IPS-NIHi11 (cell line): ENCODE measurements at places on chromosomes 5 and 9.

DNA sequence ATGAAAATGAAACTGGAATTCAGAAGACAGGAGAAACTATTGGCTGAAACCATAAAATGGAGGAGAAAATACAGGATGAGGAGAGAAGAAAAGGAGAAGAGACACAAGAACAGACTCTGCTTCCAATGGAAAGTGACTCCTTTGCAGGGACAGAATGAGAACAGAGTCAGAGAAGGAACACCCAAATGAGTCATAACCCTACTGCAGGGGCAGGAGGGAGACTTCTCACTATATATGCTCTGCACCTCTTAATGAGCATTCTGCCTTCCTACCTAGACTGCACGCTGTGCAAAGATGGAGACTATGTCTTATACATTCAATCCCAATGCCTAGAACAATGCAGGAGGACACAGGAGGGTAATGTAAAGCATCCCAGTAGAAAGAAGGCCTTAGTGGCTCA lies 2.1 kb downstream of the SAXO1 start:
- no peak for DNase-seq

- DNase-seq: no peak
Measured at GRCh38 chr9:19746223-19746622, 42.6 kb downstream of the SLC24A2 start.

GRCh38 chr9:134632329-134632728 lies 9.3 kb upstream of the COL5A1 start:
- DNase-seq: no peak

- DNase-seq: no peak
Measured at GRCh38 chr9:102497709-102498108, 497.4 kb upstream of the CYLC2 start.

- peak; percentile 33 for DNase-seq
Measured at GRCh38 chr9:20634895-20635294, 12.6 kb upstream of the MLLT3 start.

DNA sequence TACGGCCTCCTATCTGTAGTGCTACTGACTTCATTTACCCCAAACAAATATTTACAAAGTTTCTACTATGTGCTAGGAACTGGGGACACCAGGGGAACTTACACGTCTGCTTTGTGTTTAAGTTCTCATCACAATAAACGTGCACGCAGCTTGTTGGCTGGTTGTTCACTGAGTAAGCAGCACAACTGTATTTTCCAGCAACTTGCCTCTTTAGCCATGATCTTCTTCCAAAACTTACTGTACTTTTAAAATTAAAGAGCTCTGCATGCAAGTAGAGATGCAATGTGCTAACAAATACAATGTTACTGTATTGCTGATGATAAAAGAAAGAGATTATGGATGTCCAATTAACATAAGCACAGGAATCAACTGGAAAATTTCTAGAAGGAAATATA lies 62.8 kb downstream of the RAPGEF1 start:
- DNase-seq: no peak

- DNase-seq: peak; percentile 60
Measured at GRCh38 chr5:154756868-154757813, 2.0 kb downstream of the LARP1 start.

DNA sequence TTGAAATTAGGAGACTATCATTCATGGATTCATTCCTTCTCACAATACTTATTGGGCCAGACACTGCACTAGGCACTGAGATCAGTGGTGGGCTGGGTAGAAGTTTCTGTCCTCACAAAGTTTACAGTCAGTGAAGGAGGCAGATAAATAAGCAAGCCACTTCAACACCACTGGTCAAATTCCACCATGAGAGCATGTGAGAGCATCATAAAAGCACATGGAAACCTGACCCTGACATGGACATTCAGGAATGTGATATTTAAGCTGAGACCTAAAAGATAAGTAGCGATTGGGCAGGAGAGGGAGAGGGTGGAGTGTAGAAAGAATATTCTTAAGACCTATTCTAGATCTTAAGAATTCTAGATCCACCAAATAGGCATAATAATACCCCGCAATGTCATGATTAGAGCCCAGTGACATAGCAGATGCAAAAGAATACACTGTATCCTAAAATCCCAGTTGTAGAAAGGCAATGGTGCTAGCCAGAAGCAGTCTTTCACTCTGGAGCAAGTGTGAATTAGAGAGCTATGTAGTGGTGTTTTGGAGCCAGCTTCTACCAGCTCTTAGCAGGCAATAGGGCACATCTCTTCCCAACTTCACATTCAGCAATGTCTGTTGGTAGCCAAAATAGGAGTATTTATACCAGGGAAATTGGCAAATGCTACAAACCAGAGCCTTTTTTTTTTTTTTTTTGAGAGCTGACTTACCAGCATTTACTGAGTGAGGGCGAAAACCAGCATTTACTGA lies 46.4 kb downstream of the SH3RF2 start:
- DNase-seq: no peak

DNA sequence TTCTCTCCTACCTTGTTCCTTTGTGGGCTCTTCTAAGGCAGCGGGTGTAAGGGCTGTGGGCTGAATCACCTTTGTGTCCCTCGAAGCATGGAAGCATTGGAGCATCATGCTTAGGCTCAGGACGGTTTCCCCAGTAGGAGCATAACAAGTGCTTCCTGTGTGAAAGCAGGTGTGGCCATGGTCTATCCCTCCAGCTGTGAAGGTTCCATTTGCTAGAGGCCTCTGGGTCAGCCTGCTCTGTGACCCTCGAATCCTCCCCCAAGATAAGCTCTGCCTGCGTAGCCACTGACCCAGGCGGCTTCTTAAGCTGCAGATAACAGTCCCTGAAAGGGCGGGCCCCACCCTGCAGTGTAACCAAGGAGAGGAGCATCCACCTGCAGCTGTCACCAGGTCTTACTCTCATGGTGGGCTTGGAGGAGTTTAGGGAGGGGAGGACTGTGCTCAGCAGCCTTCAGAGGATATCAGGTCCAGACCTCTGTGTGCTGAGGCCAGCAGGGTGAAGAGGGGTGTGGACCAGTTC lies 8.4 kb upstream of the NDST1 start:
- DNase-seq: no peak

- no peak for DNase-seq
Measured at GRCh38 chr9:91067306-91067860, 265.8 kb downstream of the SYK start.

- DNase-seq: peak; percentile 37
Measured at GRCh38 chr5:171316258-171317121, 7.4 kb downstream of the TLX3 start.

GRCh38 chr9:97480749-97481148 lies 20.7 kb upstream of the TMOD1 start:
- DNase-seq: no peak

GRCh38 chr5:87885758-87886157 lies 382.9 kb downstream of the TMEM161B start:
- DNase-seq: no peak

- peak; percentile 68 for DNase-seq
Measured at GRCh38 chr9:103397868-103398600, 402.9 kb downstream of the CYLC2 start.

DNA sequence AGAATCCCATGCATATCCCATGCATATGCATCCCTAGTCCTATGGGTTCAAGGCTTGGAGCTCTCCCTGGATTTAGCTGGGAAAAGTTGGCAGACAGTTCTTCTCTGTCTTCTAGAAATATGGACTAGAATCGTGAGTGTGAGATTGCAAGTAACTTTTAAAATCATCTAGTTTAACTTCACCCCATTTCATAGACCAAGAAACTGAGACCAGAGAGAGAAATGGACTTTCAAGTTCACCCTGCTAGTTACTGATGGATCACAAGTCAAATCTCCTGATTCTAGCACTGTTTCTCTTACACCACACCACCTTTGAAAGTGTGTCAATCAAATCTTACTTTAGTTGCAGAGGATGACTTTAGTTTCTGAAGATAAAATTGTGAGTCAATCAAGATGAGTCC lies 13.4 kb downstream of the TGFBI start:
- no peak for DNase-seq

DNA sequence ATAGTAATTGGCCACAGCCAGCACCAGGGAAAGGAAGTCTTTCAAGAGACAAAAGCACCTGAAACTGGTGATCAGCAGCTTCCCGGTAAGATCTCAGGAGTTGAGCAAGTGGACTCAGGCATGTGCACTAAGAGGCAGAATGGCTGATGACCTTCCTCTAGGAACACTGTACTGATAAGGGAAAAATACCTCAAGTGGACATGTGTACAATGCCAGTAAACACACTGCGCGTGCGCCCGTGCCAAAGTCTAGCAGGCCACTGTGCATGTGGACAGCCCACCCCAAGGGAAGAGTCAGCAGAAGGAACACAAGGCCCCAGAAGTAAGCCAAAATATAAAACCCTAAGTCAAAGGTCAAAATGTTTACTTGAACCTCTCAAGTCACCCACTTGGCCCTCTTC lies 423.0 kb downstream of the TUSC1 start:
- no peak for DNase-seq

- DNase-seq: no peak
Measured at GRCh38 chr5:74074111-74074510, 448.1 kb downstream of the ARHGEF28 start.

DNA sequence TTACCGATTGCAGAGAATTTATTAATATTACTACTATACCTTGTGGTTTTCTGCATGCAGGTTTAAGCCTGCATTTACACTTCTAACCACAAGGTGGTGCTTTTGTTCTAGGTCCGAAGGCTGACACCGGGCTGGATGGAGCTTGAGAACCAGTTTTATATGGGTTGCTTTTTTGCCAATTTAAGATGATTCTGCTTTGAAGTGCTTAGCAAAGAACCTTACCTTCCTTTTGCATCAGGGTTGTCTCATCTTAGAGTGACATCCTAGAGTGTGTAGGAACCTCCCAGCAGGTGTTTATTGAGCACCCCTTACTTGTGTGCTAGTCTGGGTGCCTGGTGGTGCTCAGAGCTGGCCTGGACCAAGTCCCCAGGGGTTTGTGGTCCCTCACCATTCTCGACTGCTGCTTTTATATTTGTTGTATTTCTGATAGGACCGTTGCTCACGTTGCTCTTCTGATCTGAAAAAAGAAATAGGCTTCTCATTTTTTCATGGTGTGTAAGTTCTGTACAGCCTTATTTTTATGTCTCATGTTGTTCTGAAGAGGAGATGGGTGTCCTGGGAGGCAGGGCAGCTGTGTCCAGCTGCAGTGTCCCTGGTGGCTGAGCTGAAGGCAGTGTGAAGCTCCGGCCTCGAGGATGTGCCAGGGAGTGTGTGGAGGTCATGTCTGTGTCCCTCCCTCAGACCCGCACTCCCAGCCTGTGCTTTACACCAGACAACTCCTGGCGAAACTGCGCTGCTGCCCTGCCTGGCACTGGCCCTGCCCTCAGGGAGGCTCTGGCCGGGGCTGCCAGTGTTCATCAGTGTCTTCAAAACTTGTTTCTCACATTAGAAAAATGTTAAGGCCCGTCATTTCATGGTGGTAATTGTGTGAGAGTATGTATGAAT lies 54.3 kb downstream of the EHMT1 start:
- DNase-seq: peak; percentile 63

DNA sequence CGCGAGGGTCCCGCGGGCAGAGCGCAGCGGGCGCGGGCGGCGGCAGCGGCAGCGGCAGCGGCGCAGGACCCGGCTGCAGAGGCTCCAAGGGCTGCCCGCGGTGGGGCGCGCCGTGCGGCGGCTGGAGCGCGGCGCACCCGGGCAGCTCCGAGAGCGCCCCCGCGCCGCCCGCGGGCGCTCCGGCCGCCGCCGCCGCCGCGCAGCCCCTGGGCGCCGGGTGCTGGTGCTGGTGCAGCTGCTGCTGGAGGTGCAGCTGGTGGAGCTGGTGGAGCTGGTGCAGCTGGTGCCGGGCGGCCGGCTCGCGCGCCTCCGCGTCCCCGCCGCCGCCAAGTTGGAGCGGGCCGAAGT lies 644 bp downstream of the IER5L start:
- DNase-seq: no peak

- DNase-seq: no peak
Measured at GRCh38 chr9:89668216-89668865, 63.5 kb downstream of the GADD45G start.

- DNase-seq: peak; percentile 43
Measured at GRCh38 chr5:31753700-31754357, 114.9 kb downstream of the PDZD2 start.

- no peak for DNase-seq
Measured at GRCh38 chr9:90883661-90884060, 82.0 kb downstream of the SYK start.
